ENCODE measurements at places on chromosomes 11 and 22. TPM values are rescaled to one million over a fixed set of nuclear protein-coding genes. Genes with fewer than 3 reads are reported as not detected.

The B3GAT1 gene
- not detected for polyA plus RNA-seq

The VSIG2 gene
- polyA plus RNA-seq, result 79.3 TPM

The ZNF74 gene
- 2.4 TPM for polyA plus RNA-seq

The FAM180B gene
- polyA plus RNA-seq, result not detected

The ARHGAP8 gene
- polyA plus RNA-seq, result 12.0 TPM

The RAG2 gene
- polyA plus RNA-seq, result not detected

The TRIOBP gene
- 51.7 TPM for polyA plus RNA-seq

The APOBEC3H gene
- not detected for polyA plus RNA-seq

The APOL3 gene
- 36.9 TPM for polyA plus RNA-seq

The PDGFD gene
- polyA plus RNA-seq, result 2.4 TPM

The GNAZ gene
- polyA plus RNA-seq, result 2.6 TPM

The JHY gene
- polyA plus RNA-seq, result 1.5 TPM

The KCNC1 gene
- not detected for polyA plus RNA-seq

The LRRN4CL gene
- 3.0 TPM for polyA plus RNA-seq

The MFRP gene
- polyA plus RNA-seq, result not detected

The HSPB2 gene
- 11.4 TPM for polyA plus RNA-seq

The KRTAP5-1 gene
- not detected for polyA plus RNA-seq

The LIF gene
- polyA plus RNA-seq, result 1.8 TPM

The CHCHD10 gene
- 272 TPM for polyA plus RNA-seq

The C22orf42 gene
- polyA plus RNA-seq, result not detected

The ANO1 gene
- 0.60 TPM for polyA plus RNA-seq

The TRIM29 gene
- 6.0 TPM for polyA plus RNA-seq

The SCGB1D2 gene
- polyA plus RNA-seq, result not detected

The KCNJ11 gene
- polyA plus RNA-seq, result 0.60 TPM

The FXYD6 gene
- 12.3 TPM for polyA plus RNA-seq

The OR8G5 gene
- 0.10 TPM for polyA plus RNA-seq

The PANX1 gene
- polyA plus RNA-seq, result 1.2 TPM

The TRIM64C gene
- polyA plus RNA-seq, result not detected

The KRTAP5-2 gene
- 0.29 TPM for polyA plus RNA-seq

The KIF18A gene
- 1.4 TPM for polyA plus RNA-seq

The NELL1 gene
- polyA plus RNA-seq, result not detected

The OR4D5 gene
- not detected for polyA plus RNA-seq

The NCAM1 gene
- 7.2 TPM for polyA plus RNA-seq

All from sigmoid colon (tissue), 7 donors.